ENCODE measurements at places on chromosomes 2 and 18.
A peak's percentile ranks its signal among the peaks of the same experiment; 100 is the strongest.

GRCh38 chr2:24915796-24916195, 4.2 kb downstream of the ADCY3 start:
- peak; percentile 25 for DNase-seq

DNA sequence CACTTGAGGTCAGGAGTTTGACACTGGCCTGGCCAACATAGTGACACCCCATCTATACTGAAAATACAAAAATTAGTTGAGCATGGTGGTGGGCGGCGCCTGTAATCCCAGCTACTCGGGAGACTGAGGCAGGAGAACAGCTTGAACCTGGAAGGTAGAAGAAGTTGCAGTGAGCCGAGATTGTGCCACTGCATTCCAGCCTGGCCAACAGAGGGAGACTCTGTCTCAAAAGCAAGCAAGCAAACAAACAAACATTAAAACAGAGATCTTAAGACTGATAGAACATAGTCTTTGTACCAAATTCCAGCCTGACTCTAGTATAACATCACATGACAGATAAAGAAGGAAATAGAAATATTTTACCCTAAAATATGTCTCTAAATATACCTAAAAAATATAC, 168.1 kb downstream of the PTPRM start:
- no peak for DNase-seq

- DNase-seq: no peak
Measured at GRCh38 chr2:61951881-61952280, 46.4 kb downstream of the COMMD1 start.

- DNase-seq: no peak
Measured at GRCh38 chr2:138703242-138703641, 76.9 kb downstream of the NXPH2 start.

DNA sequence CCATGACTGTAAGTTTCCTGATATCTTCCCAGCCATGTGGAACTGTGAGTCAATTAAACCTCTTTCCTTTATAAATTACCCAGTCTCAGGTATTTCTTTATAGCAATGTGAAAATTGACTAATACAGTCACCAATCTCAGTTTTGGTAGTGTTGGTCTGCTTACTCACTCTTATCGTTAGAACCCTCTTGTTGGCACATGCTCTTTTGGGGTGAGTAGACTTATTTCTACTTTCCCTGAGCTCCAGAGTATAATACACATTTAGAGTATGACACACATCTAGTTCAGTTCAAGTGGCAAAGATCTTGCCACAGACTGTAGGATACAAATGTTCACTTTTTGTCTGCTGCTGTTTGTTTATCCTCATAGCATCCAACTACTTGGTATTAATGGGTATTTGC, 347.5 kb upstream of the CELF4 start:
- no peak for DNase-seq

DNA sequence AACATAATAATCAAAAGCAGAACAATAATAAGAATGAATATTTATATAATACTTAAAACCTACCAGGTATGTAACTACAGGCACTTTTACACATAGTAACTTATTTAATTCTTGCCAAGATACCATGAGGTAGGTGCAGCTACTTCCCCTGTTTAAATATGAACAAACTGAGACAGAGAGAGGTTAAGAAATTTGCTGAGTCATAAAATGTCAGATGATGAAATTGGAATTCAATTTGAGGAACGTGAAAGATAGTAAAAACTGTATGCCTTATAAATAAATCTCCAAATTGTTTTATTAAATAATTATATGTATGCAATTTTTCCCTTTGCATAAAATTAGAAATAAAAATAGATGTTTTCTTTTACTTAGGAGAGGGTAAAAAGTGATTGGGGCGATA, 1103.3 kb upstream of the NRXN1 start:
- no peak for DNase-seq

DNA sequence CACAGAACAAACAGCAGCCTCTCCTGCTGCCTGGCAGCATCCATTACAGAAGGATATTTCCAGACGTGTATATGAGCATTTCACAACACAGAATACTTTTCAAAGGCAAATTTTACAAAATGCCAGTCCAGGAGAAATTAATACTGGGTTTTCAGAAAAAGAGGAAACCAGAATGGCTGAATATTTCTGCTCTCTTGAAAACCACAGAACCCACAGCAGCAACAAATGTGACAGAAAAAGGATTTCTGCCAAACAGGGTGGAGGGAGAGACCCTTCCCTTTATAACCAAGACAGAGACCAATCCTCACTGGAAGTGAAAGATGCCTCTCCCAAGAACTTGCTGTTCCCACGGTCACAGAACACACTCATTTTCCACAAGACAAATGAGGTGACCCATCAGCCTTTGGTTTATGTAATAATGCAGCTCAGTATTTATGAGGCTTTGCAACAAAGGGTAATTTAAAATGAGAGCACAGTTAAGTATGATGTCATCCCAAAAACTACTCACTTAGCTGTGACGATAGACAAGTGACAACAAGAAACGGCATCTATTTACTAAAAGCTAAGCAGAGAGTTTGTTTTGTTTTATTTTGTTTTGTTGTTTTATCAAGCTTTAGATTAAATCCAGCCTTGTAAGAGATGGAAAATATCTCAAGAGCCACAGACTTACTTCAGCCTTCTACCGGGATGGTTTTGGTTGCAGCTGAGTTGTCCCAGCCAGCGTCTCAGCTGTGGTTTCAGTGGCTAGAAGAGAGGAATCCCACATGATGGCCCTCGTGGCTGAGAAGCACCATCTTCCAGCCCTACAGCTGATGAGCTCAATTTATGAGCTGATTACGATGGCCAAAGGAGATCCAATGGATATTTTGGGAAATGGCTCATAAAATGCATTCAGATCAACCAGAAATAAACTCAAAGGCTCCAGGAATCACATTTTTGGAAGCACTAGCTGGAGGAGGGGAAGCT, 249.3 kb upstream of the AGAP1 start:
- DNase-seq: no peak

DNA sequence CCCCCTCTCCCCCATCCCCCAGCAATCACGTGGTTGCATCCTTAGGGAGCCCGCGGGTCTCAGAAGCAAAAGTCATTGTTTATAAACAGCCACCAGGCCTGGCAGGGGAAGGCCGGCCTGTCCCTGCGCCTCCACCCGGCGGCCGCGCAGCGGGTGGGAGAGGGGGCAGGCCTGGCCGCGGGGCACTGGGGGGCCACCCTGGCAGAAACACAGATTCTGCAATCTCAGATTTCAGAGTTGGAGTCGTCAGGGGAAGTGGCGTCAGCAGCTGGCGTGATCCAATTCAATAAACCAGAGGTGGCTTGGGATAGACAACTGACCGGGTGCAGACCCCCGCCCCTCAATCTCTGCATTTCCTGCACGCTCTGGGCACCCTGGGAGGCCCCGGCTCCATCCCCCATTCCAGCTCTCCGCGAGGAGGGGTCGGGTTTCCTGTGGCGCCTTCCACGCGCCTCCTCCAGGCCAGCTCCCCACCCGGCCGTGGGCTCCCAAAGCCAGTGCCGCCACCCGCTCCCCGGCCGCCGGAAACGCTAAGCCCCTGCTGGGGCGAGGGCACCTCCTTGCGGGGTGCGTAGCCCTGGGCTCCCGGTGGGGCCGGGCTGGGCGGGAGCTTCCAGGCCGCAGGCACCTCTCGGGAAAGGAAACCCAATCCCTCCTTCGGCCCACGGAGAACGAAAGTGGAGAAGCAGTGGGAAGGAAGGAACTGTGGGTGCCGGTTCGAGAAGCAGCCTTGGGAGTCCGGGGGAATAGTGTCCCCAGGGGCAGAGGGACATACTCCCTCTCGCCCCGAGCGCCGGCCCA, 1.1 kb downstream of the BIN1 start:
- DNase-seq: peak; percentile 30

DNA sequence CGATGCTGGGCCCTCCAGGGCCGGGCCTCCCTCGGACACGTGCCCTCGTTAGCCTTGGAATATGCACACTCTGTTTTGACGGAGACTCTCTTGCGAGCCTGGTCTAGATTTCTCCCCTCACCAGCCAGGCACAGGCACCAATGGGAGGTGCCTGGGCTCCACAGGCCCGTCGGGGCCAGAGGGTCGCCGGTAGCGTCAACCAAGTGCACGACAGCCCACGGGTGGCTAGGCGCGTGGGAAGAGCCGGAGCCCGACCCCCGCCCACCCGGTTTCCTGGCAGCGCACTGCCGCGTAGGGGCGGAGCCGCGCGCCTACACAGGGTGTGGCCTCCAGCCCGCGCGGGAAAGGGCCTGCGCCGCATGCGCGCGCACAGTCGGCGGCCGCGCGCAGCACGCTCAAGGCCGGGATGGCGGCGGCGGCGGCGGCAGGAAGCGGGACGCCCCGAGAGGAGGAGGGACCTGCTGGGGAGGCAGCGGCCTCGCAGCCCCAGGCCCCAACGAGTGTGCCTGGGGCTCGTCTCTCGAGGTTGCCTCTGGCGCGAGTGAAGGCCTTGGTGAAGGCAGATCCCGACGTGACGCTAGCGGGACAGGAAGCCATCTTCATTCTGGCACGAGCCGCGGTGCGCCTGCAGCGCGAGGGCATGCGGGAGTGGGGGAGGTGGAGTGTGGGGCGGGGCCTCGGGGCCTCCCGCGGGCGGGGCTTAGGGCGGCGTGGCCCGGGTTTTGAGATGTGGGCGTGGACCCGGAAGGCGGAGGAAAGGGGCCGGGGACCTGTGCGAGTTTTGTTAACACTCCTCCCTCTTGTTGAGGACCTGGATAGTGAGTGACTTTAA, at the start of gene POLE4:
POLE4 (plus strand) TSS at position 370 of the 832 bp plus-strand sequence; CDS start at position 407, 37 bp downstream.
- DNase-seq: peak; percentile 94

- no peak for DNase-seq
Measured at GRCh38 chr18:58349650-58350049, 279.2 kb downstream of the ALPK2 start.

- DNase-seq: no peak
Measured at GRCh38 chr2:1563943-1564891, 151.0 kb downstream of the TPO start.

GRCh38 chr2:171515672-171516298, 6.5 kb upstream of the CYBRD1 start:
- DNase-seq: no peak

- no peak for DNase-seq
Measured at GRCh38 chr2:55621802-55622201, 4.4 kb upstream of the PPP4R3B start.

- no peak for DNase-seq
Measured at GRCh38 chr2:17101596-17101995, 416.6 kb downstream of the RAD51AP2 start.

- no peak for DNase-seq
Measured at GRCh38 chr2:197873293-197873701, 68.9 kb downstream of the PLCL1 start.

DNA sequence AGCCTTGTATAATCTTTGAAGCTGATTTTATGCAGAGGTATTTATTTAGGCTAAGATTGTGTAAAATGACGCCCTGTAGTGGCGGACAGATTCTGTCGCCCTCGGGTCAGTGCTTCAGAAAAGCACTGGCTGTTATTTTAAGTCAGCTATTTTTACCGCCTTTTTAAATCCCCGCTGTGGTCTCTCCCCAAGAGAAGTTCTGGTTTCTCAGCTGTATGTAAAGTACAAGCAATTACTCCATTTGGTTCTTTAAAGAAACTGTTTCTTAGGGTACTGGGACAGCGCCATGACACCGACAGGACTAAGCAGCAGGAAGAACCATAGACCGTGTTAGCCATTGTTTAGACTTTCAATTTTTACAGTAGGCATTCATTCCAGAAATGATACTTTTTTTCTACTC, 65.0 kb downstream of the UGGT1 start:
- DNase-seq: no peak

DNA sequence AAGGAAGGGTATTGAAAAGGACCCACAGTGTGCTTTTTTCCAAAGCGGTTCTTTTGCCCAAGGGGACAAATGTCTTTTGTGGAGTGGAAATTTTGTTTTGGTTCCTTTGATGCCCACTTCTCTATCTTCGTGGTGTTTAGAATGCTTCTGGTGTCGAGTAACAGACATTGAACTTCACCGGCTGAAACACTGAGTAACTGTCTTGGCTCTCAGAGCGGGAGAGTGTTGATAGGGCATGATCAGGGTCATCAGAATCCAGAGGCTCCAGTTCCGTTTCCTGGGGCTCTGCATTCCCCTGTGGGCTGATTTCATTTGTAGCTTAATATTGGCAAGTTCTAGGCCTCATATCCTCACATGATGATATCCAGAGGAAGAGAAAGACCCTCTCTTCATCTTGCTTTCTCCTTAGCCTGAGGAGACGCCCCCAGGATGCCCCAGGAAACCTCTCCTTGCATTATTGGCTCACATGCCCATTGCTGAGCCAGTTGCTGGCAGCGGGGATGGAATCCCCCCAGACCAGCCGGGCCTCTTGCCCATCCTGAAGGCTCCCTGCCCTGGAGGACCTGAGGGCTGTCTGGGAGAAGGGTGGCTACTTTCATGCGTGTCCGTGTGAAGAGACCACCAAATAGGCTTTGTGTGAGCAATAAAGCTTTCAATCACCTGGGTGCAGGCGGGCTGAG, 27.9 kb upstream of the AGFG1 start:
- DNase-seq: no peak

GRCh38 chr18:13258921-13259320, 40.4 kb downstream of the LDLRAD4 start:
- DNase-seq: no peak

DNA sequence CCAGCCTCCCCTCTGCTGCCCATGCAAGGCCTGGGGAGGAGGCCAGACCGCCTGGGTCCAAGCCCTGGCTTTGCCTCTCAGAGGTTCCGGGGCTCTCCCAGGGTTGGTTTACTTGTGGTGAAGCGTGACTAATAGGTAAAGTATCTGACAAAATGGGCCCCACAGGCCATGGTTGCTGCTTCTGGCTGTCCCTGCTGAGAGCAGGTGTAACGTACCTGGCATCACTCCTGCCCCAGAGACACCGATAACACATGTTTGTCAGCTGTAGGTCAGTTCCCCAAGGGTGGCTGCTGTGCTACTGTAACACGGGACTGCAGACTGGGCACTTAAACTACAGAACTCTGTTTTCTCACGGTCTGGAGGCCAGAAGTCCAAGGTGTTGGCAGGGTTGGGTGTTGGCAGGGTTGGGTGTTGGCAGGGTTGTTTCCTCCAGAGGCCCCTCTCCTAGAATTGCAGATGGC, 34.1 kb downstream of the ODC1 start:
- peak; percentile 90 for DNase-seq

GRCh38 chr18:37481491-37481890, 84.1 kb downstream of the CELF4 start:
- DNase-seq: no peak

GRCh38 chr2:191811807-191812602, 34.9 kb downstream of the CAVIN2 start:
- peak; percentile 59 for DNase-seq

GRCh38 chr2:101325425-101325824, 16.9 kb upstream of the RNF149 start:
- no peak for DNase-seq

GRCh38 chr2:83471655-83472054, 987.4 kb downstream of the SUCLG1 start:
- no peak for DNase-seq

GRCh38 chr2:159297042-159297707, 10.7 kb upstream of the WDSUB1 start:
- DNase-seq: no peak

DNA sequence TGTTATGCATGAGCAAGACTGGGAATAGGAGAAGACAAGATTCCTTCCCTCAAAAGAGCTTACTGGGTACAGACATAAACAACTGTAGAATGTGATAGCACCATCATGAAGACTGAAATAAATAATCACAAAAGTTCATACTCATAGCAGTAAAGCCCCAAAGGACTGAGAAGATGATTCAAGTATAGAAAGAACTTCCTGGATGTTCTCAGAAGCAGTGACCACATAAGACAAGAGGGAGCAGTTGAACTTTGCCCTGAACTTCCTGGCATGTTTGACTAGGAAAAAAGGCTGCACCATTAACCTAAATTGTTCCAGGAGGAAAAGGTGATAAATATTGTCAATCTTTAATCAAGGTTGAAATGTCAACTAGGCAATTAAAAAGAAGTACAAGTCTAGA, 57.8 kb upstream of the CCDC141 start:
- no peak for DNase-seq

Measured in body of pancreas (tissue), 4 donors.